ENCODE measurements at places on chromosomes 16 and 17. TPM values are rescaled to one million over a fixed set of nuclear protein-coding genes. Genes with fewer than 3 reads are reported as not detected.

Gene HBA1
- 275 TPM for total RNA-seq

- DNase-seq, result no peak
Measured at GRCh38 chr17:14442798-14443528, 142.1 kb downstream of the HS3ST3B1 start.

DNA sequence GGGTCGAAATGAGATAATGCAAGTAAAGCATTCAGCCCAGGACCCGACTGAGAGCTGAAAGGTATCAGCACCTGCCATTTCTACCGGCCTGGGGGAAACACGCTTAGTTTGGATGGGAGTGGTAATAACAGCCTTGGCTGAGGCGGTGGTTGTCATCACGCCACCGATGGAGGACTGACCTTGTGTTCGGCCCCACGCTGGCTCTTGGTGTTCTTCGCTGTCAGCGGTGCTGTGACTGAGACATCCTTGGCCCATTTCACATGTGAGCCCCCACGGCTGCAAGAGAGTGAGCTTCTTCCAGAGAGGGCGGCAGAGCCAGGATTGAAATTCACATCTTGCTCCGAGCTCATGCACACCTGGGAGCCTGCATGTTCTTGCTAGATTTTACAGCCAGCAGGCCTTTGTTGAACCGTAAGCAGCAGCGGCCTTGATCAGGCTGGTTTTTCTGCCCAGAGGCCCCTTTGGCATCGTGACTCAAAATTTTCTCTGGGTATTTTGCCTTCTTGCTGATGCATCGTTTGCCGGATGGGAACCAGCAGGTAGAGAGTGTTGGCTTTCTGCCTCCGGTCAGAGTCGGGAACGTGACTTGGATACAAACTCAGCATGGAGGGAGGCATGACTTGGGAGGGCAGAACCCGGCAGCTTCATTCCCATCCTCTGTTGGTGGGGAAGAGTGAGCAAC is 341.5 kb downstream of the SNX29 start:
- DNase-seq, result no peak

Gene CYTH1
- 54.9 TPM for total RNA-seq

Measured in mesenteric fat pad (tissue), 1 donor.